ENCODE measurements at places on chromosomes 2 and 18.

GRCh38 chr2:178865146-178865936 is 58.1 kb upstream of the TTN start:
- H3K27me3 ChIP-seq, result no peaks in the 10 kb centered on the region
- no peak overlapping the region for H3K27ac ChIP-seq
- no peak for DNase-seq

GRCh38 chr18:76005632-76006208 is 489.3 kb downstream of the ZNF516 start:
- no peak overlapping the region for H3K27ac ChIP-seq
- no peaks in the 10 kb centered on the region for H3K36me3 ChIP-seq
- DNase-seq, result no peak
- H3K4me3 ChIP-seq, result no peak overlapping the region
- no peaks in the 10 kb centered on the region for H3K4me1 ChIP-seq
- H3K27me3 ChIP-seq, result no peaks in the 10 kb centered on the region

- H3K36me3 ChIP-seq, result no peaks in the 10 kb centered on the region
- no peaks in the 10 kb centered on the region for H3K4me1 ChIP-seq
- no peaks in the 10 kb centered on the region for H3K27me3 ChIP-seq
- H3K4me3 ChIP-seq, result no peak overlapping the region
Observed at GRCh38 chr2:22521620-22522019, 863.4 kb upstream of the KLHL29 start.

DNA sequence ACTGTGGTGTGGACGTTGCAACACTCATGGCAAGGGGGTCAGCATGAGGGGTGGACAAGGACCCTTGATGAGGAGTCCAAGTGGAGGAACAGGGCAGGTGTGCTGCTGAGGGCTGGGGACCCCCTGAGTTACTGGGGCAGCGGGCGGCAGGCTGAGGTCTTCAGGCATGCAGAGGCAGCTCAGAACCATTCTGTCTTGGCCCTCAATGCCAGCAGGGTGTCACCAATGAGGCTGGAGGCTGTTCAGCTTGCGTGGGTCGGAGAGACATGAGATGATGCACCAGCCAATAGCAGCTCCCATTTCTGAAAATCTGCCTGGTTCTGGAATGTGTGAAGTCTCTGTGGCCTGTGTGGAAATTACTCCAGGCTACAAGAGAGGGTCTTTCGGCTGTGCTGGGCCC is 105.4 kb downstream of the INHBB start:
- no peaks in the 10 kb centered on the region for H3K27me3 ChIP-seq
- H3K4me1 ChIP-seq, result no peaks in the 10 kb centered on the region
- no peak overlapping the region for H3K4me3 ChIP-seq
- no peaks in the 10 kb centered on the region for H3K36me3 ChIP-seq

- DNase-seq, result no peak
- no peaks in the 10 kb centered on the region for H3K27me3 ChIP-seq
- peaks cover 72% of the 10 kb centered on the region for H3K4me1 ChIP-seq
- peaks cover 13% of the 10 kb centered on the region for H3K36me3 ChIP-seq
Observed at GRCh38 chr2:112483831-112484230, 1.9 kb downstream of the TTL start.

- peak overlapping the region; percentile 88 for H3K27ac ChIP-seq
- peak overlapping the region; percentile 80 for H3K4me3 ChIP-seq
- H3K36me3 ChIP-seq, result peaks cover 4% of the 10 kb centered on the region
- H3K27me3 ChIP-seq, result no peaks in the 10 kb centered on the region
- peaks cover 13% of the 10 kb centered on the region for H3K4me1 ChIP-seq
- no peak for DNase-seq
Observed at GRCh38 chr2:102737431-102737830, 24.4 kb upstream of the TMEM182 start.

GRCh38 chr2:187360286-187360685 is 87.8 kb downstream of the CALCRL start:
- H3K36me3 ChIP-seq, result peaks cover 9% of the 10 kb centered on the region
- no peak overlapping the region for H3K4me3 ChIP-seq
- no peak for DNase-seq
- no peak overlapping the region for H3K27ac ChIP-seq
- H3K4me1 ChIP-seq, result no peaks in the 10 kb centered on the region
- H3K27me3 ChIP-seq, result no peaks in the 10 kb centered on the region
